ENCODE measurements at places on chromosomes 11 and 22.

DNA sequence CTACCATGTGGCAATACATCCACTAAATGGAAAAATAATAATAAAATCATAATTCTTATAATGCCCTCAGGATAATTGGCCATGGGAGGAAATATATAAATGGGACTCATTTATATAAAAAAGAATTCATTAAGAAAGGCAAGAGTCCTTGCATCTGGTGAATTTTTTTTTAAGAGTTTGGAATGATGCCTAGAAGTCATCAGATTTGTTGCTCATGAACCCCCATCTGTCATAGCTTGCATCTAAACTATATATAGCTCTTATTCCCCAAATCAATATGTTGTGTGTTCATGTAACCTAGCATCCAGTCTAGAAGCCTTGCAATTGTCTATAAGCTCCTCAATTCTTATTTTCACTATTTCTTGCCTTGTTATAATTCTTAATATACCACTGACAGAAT is 75.9 kb downstream of the CADM1 start:
- DNase-seq = no peak

DNA sequence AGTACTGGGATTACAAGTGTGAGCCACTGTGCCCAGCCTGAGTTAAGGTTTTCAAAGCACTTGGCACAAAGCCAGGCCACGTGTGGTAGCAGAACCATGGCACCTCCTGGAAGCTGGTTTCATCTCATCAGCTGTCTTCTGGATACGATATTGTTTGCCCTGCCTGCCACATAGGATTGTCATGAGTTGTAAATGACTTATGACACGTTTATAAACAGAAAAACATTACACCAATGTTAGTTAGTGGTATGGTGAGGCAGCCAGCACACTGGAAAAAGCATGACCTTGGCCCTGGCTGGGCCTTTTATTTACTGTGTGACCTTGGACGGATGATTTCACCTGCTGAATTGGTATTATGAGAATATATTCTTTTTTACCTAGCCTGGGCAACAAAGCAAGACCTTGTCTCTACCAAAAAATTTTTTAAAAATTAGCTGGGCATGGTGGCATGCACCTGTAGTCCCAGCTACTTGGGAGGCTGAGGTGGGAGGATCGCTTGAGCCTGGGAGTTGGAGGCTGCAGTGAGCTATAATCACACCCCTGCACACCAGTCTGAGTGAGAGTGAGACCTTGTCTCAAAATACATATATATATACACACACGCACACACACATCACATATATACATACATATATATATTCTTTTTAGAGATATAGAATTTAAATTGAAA is 24.0 kb upstream of the MYH9 start:
- no peak for DNase-seq

DNA sequence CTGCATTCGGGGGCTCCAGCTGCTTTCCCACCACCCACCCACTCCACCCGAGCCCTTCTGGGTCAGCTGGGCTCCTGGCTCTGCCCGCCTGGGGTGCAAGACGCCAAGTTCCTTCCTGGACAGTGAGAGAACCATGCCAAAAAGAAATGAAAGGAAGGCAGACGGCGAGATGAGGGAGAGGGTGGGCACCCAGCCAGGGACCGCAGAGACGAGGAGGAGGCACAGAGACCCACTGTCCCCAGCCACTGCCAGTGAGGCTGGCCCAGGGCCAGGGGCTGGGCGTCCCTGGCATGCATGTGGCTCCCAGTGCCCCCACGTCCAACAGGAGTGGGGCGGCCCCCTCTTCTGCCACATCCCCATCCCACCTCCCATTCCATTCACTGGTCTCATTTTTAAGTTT is 10.8 kb upstream of the CD81 start:
- peak; percentile 13 for DNase-seq

DNA sequence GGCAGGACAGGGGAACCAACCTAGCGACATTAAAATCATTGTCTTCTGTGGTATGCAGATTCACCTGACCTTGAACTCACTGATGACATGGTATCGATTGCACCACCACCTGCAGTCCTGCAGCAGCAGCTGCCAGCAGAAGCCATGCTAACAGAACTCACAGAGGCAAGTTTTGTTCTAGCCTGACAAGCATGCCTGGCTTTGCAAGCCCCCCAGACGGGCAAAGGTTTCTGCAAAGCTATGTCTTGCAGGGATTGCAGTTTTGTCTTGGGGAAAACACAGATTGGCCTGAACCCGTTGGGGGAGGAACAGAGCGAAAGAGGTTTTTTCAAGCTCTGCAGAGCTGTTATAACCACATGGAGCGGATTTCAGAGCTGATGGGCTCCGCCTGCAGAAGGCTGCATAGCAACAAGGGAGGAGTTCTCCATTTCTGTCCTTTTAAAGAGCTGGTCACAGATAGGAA is 221.0 kb downstream of the HIPK3 start:
- DNase-seq = peak; percentile 77

DNA sequence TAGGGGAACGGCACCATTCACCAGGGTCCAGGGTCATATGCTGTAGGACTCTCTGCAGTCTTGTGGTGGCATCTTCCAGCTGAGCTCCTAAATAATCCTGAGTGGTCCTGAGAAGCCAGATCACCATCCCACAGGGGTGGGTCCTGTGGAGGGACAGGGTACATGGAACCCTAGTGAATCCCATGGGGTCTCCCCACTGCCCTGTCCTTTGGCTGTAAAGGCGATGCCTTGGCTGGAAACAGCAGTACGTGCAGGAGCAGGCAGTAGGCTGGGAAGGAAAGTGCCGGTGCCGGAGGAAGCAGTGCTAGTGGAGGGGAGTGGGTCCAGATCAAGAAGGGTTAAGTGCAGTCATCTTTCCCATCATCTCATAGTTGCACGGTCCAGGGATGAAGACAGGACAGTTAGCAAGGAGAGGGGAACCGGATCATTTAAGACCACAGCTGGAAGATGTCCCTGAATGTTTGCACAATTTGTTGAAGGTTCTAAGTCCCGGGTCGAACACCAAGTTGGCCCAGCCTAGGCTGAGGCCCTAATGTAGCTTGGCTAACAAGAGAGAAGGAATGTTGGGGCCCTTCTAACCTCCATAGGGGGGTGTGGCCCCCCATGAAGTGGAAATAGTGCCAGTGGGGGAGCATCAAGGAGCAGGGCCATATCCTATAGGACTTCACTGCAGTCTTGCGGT is 18.1 kb downstream of the TSPAN32 start:
- DNase-seq = no peak

- no peak for DNase-seq
Measured at GRCh38 chr22:46534901-46535630, 2.4 kb downstream of the CELSR1 start.

- DNase-seq = no peak
Measured at GRCh38 chr11:100831929-100832494, 144.9 kb downstream of the ARHGAP42 start.

DNA sequence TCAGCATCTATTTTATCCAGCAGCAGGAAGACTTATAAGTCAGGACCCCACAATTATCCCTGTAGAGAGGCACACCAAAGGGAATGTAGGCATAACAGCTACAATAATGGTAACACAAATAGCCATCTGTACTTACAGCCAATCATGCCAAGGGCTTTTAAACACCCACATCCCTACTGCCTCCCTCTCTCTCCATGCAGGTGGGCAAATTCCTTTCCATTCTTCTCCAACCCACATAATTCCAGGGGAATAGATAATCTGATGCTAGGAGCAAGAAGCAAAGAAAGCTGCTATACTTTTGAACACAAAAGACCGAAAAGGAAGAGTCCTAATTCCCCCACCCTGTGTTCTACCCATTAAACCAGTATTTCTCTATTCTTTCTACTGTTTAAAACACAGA is 46.7 kb downstream of the RBFOX2 start:
- no peak for DNase-seq

- no peak for DNase-seq
Measured at GRCh38 chr11:6203327-6203726, 2.0 kb upstream of the C11orf42 start.

GRCh38 chr11:34256626-34257025 is 101.2 kb downstream of the ABTB2 start:
- DNase-seq = peak; percentile 70

- peak; percentile 58 for DNase-seq
Measured at GRCh38 chr11:27209562-27210005, 153.4 kb downstream of the CCDC34 start.

DNA sequence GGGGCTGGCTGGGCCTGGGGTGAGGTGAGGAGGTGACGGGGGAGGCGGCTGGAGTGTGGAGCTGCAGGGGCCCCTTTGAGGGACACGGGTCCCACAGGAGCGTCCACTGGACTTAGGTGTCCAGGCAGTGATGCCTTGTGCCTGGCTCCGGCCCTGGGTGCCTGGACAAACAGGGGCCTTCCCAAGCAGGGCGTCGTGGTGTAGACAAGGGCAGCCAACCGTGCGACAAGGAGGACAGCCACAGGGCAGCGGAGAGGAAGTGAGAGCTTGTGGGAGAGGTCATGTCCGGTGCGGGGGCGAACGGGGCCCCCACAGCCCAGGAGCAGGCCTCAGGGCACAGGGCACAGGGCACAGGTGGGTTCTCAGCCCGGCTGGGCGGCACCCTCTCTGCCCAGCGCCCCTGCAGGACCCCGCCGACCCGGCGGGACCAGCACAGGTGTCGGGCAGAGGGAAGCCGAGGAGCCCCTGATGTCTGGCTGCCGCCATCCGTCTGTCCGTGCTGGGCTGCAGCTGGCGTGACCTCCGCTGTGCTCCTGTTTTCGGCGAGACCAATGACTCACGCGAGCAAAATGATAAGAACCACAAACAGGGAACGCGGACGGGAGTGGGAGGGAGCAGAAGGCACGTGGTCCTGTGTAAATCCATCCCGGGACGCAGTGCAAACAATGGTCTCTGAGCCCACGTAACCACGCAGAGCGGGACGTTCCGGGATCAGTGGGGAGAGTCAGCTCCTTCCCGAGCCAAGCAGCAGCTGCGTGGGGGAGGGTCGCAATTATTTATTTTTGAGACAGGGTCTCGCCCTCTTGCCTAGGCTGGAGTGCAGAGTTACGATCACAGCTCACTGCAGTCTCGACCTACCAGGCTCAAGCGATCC is 49.1 kb upstream of the A4GALT start:
- DNase-seq = no peak

DNA sequence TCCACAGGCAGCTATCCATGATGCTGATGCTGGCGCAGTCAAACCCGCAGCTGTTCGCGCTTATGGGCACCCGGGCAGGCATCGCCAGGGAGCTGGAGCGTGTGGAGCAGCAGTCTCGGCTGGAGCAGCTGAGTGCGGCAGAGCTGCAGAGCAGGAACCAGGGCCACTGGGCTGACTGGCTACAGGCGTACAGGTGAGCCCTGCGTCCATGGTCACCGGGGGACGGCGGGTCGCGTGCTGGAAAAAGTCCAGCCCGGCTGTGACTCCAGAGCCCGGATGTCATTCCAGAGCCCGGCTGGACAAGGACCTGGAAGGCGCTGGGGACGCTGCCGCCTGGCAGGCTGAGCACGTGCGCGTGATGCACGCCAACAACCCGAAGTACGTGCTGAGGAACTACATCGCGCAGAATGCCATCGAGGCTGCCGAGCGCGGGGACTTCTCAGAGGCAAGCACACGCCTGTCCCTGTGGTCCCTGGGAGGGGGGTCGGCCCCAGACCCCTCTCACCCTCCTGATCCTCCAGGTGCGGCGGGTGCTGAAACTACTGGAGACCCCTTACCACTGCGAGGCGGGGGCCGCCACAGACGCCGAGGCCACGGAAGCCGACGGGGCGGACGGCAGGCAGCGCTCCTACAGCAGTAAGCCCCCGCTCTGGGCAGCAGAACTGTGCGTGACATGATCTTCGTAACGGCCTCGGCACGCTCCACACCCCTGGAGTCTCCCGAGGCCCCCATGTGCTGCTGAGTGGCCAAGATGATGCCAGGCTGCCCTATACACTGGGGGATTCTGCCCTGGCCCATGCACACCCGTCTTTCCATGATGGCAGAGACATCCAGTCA is 16.1 kb downstream of the SELENOO start:
- DNase-seq = no peak

GRCh38 chr11:35363246-35363801 is 56.0 kb downstream of the SLC1A2 start:
- DNase-seq = no peak

GRCh38 chr22:32338757-32339156 is 18.9 kb upstream of the RFPL3 start:
- no peak for DNase-seq

- DNase-seq = no peak
Measured at GRCh38 chr22:44925465-44926123, 84.2 kb downstream of the PHF21B start.

DNA sequence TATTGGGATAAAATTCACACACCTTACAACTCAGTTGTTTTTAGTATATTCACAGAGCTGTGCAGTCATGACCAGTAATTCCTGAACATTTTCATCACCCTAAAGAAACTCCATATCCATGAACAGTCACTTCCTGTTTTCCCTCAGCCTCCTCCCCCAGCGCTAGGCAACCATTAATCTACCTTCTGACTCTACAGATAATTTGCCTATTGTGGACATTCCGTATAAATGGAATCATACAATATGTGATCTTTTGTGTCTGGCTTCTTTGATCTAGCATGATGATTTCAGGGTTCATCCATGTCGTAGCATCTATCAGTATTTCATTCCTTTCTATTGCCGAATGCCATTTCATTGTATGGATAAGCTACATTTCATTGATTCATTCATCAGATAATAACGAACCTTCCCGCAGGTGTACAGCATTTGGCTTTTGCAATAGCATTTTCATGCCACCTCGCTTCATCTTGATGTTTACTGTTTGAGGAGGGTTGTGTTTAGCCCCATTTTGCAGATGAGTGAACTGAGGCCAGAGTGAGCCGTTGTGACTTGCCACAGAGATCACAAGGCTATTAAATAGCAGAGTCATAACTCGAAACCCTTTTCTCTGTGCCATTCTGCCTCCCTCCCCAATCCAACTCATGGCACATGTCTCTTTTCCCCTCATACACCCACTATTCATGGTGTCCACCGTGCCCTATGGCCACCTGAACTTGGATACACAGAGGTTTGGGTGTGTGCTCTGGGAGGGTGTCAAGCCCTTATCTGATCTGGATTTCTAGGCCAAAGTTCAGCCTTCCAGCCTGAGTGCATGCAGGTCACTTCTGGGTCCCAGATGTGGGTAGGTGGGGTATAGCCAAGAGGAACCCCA is 11.1 kb upstream of the MYH9 start:
- no peak for DNase-seq

DNA sequence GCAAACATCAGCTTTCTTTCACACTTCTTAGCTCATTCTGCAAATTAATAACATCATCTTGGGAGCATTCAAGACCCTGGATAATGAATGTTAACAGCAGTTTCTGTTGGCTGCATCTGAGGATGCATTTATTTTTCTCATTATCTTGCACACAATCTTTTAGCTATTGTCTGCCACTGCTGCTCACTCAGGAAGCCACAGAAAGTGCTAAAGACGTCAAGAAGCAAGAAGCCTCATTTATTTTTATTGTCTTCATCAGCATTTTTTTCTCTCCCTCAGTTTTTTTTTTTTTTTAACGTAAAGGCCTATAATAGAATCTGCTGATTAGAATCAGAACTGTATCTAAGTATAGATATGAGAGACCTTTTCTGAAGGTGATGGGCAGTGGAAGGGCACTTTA is 1339.4 kb downstream of the FAM181B start:
- DNase-seq = no peak

All from NCI-H1092 treated with DMSO at 0.1 percent for 48 hours (cell line).